Central memory CD8-positive, alpha-beta T cell (primary cell): ENCODE measurements at places on chromosomes 2 and 18.

DNA sequence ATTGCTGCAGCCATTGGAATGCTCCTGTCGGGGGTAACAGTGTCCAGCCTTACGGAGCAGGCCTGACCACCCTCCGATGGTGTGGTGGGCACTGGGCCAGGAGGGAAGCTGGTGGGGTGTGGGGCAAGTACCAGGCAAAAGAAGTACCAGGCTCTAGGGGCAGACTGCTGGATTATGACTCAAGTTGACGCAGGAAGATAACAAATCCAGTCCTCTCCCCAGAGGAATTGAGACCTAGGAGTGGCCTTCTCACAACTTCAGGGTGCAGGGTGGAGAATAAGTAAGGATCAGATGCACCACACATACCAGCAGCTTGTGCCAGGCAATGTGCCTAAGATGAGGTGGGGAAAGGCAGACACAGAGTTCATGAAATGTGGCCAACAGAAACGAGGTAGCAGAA is 37.9 kb downstream of the SEMA4F start:
- DNase-seq: no peak

- DNase-seq: no peak
Observed at GRCh38 chr2:149375801-149376361, 45.5 kb downstream of the LYPD6 start.

DNA sequence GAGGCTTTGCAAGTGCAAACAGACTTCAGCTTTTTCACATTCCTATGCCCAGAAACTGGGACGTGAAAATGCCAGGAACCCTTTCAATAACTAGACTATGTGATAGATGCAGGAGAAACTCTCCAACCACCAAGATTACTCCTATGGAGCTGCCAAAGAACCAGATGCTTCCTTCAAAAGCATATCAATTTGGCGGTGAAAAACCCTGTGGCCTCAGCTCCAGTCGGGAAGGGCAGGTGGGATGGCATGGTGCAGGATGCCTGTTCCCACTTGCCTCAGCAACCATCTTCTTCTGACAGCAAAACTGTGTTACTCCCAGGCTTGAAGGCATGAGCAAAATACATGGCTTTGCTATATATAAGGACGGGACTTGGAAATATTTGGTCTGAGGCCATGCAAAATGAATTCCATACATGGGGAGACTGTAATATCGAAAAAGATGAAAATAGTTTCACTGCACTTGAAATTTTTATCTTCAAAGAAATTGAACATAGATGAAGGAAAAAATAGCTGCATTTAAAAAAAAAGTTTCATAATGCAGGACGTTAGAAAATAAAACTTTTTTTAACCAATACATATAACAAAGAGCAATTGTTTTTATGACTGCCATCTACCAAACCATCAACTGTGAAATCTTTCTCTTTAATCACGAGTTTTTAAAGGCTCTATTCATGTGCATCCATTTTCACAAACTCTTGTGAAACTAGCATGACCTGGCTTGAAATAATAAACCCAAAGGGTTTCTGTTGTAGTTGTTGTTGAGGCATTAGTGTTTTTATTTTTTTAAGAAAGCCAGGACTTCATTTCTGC is 99.1 kb downstream of the AFF3 start:
- no peak for DNase-seq

DNA sequence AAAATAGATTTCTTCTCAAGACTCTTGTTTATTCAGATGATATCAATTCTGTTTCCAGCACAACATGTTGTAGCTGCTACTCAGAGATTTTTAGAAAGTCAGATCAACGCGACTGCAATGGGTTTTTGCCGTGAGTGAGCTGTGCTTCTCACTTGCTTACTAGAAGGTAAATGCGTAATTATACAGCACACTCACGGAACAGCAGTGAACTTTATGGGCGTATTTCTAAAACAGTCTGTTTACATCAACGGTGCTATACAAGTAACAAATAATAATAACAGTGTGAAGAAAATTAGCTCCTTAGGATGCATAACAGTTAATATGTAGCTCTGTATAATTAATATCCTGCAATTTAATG is 533.6 kb downstream of the RNF144A start:
- no peak for DNase-seq

- DNase-seq: no peak
Observed at GRCh38 chr2:46504685-46505471, 25.5 kb downstream of the TMEM247 start.

DNA sequence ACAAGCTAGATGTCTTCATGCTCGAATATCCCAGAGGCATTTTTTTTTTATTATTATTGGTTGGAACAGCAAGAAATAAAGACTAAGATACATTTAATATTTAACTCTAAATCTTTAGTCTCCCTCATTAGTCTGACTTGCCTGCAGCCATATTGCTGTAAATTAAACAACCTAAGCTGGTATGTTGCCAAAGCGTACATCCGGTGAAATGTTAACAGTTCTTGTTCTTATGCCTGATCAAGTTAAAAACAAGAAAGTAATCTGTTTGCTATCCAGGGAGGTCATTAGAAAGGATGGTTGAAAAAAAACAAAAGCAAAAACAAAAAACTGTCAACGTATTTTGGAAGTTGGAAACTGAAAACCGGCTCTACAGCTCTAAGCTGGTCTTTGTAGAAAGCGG is 125.9 kb upstream of the NABP1 start:
- DNase-seq: no peak

DNA sequence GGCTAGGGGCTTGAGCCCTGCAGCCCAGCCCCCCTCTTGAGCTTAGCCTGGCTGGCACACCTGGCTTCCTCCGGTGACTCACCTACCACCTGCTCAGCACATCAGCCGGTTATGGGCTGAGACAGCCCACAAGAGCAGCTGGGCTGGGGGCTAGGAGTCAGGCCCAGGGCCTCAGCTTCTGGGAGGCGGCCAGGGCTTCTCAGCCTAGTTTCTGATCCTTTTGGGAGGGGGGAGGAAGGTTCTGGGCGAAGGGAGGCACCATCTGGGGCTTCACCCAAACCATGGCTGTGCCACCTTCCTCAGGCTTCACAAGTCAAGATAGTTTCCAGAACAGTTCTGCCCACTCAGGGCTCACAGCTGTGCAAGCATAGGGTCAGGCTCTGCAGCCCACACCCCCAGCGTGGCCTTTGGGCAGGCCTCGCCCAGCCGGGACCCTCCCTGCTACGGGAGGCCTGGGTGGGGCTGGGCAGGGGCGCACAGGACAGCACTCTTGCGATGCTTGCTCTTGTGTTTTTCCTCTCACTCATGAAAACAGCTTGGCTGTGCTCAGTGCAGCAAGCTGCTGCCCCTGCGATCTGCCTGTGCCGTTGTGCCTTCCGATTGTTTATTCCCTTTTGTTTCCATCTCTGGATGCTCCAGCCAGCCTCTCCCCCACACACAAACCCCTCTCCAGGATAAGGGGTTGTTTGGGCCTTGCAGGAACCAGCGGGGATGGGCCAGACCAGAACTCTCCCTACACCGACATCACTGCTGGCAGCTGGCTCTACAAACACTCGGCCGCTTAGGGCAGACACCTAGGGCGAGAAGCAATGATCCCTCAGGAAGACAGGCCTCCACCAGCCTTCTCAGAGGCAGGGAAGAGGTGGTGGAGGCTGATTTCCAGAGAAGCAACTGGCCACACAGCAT is 26.1 kb upstream of the SEMA4C start:
- DNase-seq: no peak

DNA sequence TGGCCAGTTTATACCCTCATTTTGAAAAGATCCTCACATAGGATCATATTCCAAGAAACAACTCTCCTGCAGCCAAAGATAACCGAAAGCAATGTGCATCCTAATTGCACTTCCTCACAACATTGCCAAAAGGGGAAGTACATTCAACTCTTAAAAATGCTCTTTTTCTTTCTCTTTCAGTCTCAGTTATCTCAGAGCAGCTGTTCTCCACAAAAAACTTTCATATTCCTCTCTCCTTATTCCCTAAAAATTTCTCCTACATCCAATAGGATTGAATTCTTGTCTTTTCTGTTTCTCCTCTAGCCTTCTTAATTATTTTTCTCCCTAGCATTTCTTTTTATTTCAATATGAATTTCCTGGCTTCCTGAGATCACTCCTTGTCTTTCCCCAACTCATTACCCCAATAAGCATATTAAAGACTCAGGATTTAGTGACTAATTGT is 7.4 kb upstream of the VRK2 start:
- no peak for DNase-seq

DNA sequence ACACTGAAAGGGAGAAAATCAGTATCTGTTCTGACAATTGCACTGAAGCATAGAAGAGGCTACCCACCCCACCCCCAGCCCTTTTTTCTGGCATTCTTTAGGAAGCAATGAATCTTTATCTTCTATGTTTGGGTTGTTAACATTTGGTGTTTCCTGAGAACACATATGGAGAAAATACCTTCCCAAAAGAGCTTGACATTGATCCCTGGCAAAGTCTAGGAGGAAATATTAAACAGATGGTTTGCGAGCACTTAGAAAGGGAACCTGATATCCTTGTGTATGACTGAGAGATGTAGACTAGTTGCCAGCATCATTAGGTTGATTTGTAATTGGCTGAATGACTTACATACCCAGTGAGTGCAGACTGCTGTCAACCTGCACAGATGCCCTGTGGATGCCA is 42.9 kb downstream of the DOK1 start:
- no peak for DNase-seq

DNA sequence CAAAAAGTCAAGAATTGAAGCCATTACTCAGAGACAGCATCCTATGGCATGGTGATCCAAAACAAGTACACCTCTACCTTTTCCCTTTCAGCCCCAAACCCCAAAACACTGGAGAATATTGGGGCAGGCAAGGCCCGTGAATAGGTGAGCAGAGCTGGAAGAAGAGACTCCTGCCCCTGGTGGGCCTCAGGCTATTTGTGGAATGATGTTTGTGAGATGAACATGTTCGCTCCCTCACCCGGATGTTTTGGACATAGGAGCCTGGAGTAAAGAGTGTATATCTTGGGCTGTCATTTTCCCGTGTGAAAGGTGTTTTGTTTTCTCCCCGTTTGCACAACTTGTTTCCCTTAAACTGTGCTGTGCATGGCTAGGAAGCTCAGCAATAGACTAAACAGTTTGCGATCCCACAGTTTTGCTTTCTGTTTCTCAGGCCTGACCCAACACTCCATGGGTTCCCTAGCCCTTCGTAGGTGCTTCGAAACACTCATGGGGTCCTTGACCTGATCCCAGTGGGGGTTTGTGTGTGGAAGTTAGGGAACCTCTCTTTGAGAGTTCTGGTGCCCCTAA is 136.5 kb upstream of the TNP1 start:
- no peak for DNase-seq

DNA sequence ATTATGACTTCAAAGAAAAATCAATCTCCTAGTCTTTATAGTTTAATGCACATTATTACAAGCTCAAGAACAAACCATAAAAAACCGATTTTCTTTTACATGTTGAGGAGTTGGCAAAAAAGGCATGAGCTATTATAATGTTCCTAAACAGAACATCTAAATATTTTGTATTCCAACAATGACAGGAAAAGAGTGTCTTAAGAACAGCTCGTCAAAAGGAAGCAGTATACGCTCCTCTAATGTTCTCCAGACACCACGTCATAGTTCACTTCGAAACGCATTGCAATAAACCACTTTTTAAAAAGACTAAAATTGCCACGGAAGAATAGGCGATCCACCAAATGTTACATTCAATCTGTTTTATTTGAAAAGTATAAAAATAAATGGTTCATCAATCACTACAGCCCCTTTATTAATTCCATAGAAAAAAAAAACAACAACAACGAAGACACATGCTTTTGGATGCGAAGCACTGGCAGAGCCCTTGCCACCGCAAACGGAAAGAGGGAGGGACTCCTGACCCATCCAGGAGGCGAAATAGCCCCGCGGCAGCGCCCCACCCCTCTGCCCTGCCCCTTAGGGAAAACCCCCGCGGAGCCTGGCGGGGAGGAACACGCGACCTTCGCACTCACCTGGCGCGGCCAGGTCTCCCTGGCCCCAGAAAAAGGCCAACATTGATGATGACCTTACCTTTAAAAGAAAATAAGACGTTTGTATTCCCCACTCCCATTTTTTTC is 45.8 kb downstream of the MBP start:
- no peak for DNase-seq

DNA sequence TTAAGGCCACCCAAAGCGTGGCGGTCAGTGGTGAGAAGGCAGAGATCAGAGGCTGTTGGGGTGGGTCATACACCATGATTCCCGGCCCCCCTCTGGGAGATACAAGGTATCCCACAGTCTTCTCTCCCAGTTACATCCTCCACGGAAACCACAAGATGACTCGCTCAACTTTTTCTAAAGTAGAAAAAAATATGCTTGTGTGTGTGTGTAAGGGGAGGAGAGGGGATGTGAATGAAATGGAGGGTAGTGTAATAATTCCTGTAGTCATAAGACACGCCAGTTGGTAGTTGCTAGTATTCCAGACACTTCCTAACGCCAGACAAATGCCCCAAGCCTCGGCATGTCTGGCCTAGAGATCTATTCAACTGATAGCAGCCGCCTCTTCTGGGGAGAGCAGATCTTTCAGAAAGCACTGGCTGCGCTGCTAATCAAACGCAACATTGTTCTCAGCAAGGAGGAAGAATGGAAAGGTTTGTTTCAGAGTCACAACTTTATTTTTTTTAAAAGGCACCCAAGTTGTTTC is 143.5 kb downstream of the TGIF1 start:
- no peak for DNase-seq

GRCh38 chr2:102355526-102356380 is at the start of gene IL18R1:
IL18R1 (plus strand) TSS chr2:102355796; CDS start chr2:102362661, 6,865 bp downstream.
- peak; percentile 49 for DNase-seq

- no peak for DNase-seq
Observed at GRCh38 chr18:56522816-56523215, 115.6 kb downstream of the TXNL1 start.
